Activated CD4-positive, alpha-beta T cell treated with anti-CD3 and anti-CD28 coated beads, Interleukin-2, amount 10 ng/mL, durations not matched to agents 24 days and 14 days (primary cell): ENCODE measurements at places on chromosomes 7 and 10. TPM values are rescaled to one million over a fixed set of nuclear protein-coding genes. Genes with fewer than 3 reads are reported as not detected.

PNLIPRP3 gene
- total RNA-seq, result not detected in 2 replicates

ERVW-1 gene
- not detected in 2 replicates for total RNA-seq

- DNase-seq, result no peak
Measured at GRCh38 chr7:43077285-43077684, 35.2 kb upstream of the HECW1 start.

DNA sequence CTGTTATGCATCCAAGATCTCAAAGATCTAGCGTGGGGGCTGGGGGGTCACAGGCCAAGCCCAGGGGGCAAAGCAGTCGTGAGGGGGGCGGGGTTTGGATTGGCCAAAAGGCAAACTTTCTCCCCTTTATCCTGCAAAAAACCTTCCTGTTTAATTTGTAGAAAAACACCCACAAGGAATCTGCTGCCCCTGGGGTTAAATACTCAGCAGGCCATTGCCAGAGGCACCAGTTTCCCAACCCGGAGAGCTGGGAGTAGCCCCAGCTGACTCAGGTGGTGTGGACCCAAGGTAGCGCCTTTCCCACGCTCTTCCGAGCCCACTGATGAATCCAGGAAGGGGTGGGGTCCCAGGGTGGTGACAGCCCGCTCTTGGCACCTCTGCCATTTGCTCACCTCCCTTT is 21.4 kb downstream of the KCP start:
- DNase-seq, result no peak

GRCh38 chr10:126331101-126331500 is 57.2 kb downstream of the ADAM12 start:
- no peak for DNase-seq
